ENCODE measurements at places on chromosomes 4 and X.

DNA sequence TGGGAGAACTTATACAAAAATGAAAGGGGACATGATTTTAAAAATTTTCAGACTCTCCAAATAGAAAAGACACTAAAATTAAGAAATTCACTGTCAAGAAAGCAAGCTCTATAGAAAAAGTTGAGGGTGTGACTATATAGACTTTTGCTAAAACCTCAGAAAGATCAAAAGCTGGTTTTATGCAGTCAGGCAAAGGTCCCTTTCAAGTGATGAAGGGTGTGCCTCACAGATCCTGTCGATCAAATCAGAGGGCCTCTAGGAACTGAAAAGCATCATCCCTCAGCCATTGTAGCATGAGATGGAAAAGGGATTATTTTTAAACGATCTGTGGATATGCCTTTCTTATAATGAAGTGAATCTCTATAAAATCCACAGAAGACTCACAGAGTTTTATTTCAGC, 116.5 kb downstream of the FAM13A start:
- no peak for DNase-seq

DNA sequence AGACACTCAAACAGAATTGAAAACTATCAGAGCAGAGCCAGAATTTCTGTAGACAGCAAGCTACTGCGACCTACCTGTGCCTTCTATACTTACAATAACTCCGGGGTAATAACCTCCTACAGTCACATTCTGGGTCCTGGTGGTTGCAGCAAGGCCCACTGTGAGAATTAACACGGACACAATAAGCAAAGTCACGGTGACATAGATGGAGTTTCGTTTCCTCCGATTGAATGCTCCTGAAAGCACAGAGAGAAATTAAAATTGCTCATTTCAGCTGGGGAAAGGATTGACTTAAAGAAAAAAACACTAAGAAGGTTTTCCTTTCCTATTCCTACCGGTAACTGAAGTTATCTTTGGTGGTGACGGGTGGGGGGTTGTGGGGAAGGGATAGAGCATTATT, 7.0 kb downstream of the TMEM255A start:
- no peak for DNase-seq

- no peak for DNase-seq
Observed at GRCh38 chr4:177987896-177988295, 545.7 kb upstream of the AGA start.

DNA sequence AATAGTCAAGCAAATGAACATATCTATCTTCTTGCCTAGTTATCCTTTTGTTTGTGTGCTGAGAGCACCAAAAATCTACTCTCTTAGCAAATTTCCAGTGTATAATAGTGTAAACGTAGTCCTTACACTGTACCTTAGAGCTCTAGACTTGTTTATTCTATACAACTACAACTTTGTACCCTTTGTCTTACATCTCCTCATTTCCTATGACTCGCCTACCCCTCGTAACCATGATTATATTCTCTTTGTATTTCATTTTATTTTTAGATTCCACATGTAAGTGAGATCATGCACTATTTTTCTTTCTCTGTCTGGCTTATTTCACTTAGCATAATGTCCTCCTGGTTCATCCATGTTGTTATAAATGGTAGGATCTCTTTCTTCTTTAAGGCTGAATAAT, 37.6 kb downstream of the MAGEB5 start:
- DNase-seq: no peak

All from cardiac muscle cell (in vitro differentiated cells and primary cell).